ENCODE measurements at places on chromosomes 1 and 21.

DNA sequence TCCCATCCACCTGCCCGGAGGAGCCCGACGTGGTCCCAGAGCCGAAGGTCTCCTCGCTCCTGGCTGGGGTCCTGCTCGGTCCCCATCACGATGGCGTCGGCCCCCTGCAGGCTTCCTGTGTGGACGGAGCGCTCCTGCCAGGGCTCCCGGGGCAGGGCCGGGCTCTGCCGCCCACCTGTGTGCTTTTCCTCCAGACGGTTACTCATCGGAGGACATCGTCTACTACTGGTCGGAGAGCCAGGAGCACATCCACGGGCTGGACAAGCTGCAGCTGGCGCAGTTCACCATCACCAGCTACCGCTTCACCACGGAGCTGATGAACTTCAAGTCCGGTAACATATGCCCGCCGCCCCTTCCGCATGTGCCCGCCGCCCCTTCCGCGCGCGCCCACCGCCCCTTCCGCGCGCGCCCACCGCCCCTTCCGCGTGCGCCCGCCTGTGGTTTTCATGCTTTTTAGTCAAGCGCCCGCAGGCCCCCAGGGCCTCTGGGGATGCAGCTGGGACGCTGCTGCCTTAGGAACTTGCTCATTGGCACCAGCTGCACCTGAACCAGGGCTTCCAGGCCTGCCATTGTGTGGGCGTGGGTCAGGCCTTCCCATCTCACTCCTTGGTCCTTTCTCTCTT is 8.9 kb downstream of the GABRD start:
- no peak for DNase-seq

DNA sequence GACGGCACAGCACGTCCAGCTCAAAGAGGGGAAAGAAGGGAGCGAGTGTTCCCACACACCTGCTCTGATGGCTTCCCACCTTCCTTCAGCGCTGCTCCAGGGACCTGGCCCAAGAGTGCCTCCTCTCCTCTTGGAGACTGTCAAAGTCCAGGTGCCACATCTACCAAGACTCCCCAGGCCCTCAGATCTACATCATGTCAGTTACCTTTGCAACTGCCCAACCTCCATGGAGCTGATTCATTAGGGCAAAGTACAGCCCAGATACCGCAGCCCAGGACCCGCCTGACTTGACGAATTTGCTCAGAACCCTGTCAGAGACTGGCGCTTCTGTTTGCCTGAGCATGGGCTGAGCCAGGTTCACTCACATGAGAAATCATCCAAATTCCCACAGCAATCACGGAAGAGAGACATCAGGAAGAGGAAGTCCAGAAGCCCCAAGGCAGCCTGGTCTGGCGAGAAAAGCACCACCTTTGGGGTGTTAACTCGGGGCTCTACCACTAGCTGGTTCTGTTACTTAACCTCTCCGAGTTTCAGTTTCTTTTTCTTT is at the start of gene SEC16B:
TSS of gene SEC16B (minus strand) at position 234 of the 547 bp plus-strand sequence. CDS start 2,077 bp downstream, outside the sequence.
- no peak for DNase-seq

DNA sequence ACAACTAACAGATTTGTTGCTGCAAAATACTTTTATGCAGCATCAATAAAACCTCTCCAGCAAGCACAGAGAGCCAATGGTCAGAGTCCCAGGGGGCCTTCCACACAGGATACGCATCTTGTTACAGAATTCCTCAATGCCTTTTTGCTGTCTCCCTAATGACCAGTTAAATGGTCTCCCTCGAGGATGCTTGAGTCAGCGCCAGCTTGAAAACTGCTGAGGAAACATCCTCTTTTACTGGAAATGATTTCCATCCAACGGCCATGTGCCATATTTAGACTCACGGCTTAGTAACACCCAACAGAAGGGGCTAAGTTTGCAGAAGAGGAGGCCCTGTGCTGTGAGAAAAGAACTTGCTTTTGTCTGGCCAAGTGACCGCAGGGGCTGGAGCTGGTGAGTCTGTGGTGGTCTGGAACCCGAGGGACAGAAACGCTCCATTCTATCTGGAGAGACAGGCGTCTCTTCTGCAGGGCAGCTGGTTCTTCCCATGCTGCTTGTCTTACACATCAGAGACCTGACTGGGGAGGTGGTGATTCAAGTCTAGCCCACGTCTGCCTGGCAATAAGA is 496.4 kb downstream of the SETD4 start:
- no peak for DNase-seq

DNA sequence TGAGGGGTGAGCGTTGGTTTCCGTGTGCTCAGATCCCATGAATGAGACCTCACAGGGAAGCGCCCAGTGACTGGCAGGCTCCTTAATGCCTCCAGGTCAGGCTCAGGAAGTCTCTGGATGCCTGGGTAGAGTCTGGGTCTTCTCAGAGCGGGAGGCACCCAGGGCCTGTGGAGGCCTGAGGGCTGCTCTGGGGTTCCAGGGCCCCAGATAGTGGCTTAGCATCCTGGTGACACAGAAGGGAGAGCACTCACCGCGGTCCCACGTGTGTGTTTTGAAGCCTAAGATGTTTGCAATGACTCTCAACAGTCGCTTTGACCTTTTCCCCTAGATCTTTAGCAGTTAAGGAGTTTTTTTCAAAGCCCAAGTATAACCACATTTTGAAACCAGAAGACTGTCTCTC is 25.0 kb downstream of the PRMT2 start:
- no peak for DNase-seq

DNA sequence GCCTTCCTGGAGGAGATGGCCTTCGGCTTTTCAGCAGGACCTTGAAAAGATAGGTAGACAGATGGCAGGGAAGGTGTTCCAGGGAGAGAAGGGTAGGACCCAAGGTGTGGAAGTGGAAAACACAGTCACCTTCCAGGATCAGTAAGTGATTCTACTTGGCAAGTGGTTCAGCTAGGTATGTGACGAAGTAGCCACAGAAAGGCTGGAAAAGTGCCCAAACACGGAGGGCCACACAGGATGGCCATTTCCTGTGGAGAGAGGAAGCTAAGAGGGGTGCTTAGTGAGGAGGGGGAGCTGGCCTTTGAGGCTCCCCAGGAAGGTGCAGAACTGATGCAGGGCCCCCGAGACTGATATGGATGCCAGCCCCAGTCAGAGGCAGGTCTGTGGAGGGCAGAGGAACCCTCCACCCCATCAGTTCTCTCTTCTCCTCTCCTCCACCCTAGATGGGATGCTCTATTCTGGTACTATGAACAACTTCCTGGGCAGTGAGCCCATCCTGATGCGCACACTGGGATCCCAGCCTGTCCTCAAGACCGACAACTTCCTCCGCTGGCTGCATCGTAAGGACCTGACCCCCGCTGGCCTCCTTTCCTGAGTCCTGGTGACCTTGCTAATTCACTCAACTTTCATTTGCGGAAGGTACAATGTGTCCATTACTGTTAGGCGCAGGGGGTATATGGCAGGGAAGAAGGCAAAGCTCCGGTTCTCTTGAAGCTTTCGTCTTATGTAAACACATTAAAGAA is 6.8 kb downstream of the SEMA4A start:
- DNase-seq = no peak

DNA sequence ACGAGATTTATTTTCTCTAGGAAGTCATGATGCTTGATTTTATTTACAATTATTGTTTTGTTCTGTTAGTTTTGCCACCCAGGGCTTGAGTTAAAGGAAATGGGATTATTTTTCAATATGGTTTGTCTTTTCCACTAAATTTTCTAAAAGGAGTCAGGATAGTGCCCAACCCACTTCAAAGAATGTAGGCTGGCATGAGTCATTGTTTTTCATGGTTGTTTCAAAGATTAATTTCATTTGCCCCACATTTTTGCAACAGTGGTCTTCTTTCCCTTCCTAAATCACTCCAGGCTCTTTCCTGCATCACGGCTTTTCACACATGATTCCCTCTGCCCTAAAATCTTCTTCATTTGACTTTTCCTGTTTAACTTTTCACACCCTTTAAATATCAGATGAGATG is 2.5 kb downstream of the SLAMF6 start:
- DNase-seq = no peak
